ENCODE measurements at places on chromosomes 13 and 19.

- no peak for DNase-seq
Observed at GRCh38 chr13:27595055-27595811, 25.1 kb downstream of the LNX2 start.

GRCh38 chr13:23159205-23159759 lies 21.5 kb upstream of the SGCG start:
- DNase-seq: no peak

DNA sequence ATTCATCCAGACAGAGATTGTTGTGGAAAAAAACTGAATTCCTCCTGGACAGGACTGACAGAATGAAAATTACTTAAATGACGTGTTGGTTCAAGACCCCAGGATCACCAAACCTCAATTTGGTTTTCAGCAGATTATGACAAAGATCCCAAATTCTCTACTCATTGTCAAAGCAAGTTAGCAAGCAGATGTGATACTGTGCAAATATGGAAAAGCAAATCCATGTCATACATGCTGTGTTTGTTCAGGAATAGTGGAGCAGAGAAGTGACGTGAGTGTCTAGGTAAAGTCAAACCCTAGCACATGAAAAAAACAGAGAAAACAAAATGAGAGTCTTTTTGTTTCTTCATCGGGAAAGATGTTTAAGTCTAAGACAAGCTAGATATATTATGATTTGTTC lies 169.2 kb upstream of the NBEA start:
- no peak for DNase-seq

DNA sequence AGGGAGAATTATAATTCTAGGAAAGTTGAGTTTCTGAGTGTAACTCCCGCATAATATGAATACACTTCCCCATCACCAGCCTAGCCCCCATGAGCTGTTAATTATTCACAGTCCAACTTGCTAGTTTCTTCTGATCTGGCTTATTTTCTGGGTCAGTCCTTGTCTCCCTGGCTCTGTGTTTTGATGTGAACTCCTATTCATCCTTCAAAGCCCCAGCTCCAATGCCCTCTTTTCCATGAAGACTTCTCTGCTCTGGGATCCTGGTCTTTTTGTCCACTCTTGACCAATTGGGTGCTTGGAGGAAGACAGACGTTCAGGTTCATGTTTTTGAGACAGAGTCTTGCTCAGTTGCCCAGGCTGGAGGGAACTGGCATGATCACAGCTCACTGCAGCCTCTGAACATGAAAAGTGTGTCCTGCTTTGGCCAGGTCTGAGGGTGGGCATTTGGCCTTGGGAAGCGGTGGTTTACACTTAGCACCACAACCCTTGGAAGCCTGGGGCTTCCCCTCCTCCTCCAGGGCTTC lies 605 bp downstream of the LRG1 start:
- no peak for DNase-seq

DNA sequence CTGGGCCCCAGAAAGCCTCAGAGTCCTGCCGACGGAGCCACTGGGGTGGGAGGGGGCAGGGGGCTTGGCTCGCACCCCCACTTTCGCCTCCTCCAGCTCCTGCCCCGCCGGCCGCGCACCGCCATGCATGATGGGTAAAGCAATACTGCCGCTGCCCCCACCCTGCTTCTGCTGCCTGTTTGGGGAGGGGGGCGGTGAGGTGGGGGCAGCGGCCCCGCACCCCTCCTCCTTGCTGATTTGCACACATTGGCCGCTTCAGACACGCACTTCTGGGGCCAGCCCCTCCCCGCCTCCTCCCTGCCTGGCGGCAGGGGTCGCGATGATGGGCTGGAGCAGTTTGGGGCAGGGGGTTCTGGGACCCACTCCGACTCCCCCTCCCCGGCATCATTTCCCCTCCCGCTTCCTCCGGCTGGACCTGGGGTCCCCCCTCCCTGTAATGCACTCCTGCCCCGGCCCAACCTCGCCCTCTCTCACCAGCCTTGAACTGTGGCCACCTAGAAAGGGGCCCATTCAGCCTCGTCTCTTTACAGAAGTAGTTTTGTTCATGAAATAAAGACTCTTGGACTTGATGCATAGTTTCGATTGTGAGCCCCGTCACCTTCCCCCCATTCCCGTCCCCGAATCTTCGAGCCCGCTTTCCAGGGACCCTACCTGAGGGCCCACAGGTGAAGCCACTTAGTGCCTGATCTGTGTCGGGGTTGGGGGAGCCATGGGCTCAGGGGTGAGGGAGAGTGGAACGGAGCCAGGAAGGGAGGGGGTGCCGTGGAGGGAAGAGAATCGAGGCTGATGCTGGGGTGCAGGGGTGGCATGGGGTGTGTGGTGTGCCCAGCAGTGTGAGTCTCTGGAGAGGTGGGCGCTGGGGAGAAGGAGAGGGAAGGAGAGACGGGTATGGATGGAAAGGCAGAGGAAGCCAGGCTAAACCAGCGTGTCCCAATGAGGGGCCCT lies 1.4 kb upstream of the HPN start:
- DNase-seq: no peak

DNA sequence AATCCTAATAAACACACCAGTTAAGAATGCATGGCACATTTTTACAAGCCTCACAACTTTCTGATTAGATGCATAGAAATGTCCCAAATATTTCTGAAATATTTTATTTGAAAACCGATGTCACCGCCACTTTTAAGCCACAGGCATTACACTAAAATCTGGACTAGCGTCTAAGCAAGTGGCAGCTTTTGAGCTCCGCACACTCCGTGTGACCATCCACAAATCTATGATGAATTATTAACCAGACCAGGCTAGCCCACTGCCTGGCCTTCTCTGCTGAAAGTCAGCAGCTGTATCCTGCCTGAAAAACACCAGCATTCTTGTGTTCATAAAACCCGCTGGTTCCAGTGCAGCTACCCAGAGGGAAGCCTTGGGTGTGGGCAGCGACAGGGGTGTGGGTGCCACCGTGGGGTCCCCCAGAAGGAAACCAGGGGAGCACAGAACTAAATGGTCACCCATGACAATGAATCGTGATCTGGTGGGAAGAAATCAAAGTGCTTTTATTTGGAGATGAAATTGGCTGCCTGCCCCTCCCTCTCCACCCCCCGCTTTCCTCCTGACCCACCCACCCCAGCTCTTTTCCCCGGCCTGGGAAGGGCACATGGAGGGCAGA lies 13.8 kb downstream of the RASA3 start:
- peak; percentile 21 for DNase-seq

- no peak for DNase-seq
Observed at GRCh38 chr13:108360139-108360538, 90.6 kb downstream of the TNFSF13B start.

- DNase-seq: no peak
Observed at GRCh38 chr13:42215578-42216421, 56.2 kb upstream of the AKAP11 start.
